ENCODE measurements at places on chromosomes 3 and 15.

- no peak for DNase-seq
Observed at GRCh38 chr3:124773351-124774326, 43.4 kb downstream of the UMPS start.

GRCh38 chr15:35911052-35911777 lies 365.2 kb upstream of the DPH6 start:
- no peak for DNase-seq

DNA sequence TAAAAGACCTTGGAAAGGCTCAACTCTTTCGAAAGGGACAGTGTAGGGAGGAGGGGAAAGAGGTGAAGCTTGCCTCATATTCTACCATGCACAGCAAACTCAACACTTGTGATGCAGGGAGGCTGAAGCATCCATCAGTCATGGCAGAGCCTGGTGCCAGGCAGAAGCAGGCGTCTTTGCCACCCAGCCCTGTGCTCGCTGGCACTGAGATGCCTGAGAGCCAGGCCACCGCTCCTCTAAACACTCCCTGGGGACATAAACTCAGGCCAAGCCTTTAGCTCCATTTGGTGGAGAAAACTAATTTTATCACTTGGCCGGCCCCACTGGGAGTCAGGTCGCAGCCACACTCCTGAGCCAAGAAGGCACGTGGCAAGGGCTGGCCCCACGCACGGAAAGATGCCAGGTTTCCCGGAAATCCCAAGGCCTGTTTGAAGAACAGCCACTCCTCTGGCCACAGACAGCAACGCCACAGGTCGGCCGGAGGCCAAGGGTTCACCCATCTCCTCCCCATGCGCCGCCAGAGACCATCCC lies 30.7 kb downstream of the XXYLT1 start:
- DNase-seq: no peak

DNA sequence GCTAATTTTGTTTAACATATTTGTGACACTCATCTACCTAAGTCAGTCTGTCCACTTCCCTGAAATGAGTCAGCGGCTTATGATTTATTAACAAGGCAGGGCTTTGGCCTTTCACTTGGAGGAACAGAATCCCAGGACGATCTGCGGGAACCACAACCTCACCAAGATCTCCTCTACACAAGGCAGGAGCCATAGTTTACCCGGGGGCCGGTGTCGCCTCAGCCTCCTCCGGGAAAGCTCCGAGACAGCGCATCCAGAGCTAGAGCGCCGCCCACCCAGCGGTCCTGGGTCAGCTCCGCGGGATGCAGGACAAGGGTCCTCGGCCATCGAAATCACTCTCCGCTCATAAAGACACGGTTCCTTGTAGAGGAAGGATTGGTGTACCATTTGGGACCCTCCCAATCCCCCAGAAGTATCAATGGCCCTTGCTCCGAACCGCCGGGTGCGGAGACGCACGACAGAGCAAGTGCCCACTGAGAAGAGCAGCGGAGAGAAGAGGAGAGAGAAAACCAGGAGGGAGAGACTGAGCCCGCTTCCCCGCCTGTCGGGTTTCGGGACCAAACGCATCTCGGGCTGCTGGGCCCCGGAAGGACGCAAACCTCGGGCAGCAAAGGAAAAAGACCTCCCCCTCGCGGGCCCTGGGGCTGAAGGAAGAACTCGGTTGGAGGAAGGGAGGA lies 13.1 kb upstream of the ALCAM start:
- no peak for DNase-seq

GRCh38 chr3:58325525-58325992 lies 7.1 kb upstream of the PXK start:
- no peak for DNase-seq

All from activated naive CD4-positive, alpha-beta T cell treated with anti-CD3 and anti-CD28 coated beads for 36 hours (primary cell).